ENCODE measurements at places on chromosomes 11 and 22.

DNA sequence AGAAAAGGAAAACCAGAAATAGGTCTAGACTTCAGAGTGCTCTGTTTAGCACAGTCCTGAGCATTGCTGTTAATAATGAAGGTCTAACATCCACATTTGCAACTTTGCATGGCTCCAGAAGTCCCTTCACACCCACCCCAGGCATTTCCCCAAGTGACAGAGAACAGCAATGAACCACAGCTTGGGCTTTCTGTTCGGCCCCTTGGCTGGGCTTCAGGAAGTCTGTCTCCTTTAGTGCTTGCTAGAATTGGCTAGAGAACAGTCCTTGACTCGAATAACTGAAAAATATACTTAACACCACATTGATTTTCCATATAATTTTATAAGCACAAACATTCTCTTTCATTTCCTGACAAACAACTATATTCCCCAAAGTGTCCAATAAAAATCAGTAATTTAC is 29.3 kb upstream of the TENM4 start:
- DNase-seq, result no peak

- DNase-seq, result peak; percentile 40
Observed at GRCh38 chr11:129322941-129323340, 52.7 kb upstream of the BARX2 start.

DNA sequence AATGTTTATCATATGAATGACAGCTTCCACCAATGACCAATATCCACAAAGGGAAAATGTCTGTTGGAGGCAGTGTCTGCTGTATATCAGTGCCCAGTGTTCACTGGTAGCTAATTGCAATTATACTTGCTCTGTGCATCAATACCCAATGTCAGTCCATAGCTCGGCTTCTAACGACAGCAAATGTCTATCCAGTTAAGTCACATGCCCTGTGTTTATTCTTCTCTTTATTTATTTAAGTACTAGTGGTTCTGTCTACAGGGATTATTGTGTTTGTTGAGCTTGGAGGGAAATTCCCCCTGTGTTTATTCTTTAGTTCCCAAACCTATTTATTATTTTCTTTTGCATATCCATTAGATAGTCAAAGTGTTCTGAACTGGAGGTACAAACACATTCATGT is 18.6 kb downstream of the TSKU start:
- no peak for DNase-seq

DNA sequence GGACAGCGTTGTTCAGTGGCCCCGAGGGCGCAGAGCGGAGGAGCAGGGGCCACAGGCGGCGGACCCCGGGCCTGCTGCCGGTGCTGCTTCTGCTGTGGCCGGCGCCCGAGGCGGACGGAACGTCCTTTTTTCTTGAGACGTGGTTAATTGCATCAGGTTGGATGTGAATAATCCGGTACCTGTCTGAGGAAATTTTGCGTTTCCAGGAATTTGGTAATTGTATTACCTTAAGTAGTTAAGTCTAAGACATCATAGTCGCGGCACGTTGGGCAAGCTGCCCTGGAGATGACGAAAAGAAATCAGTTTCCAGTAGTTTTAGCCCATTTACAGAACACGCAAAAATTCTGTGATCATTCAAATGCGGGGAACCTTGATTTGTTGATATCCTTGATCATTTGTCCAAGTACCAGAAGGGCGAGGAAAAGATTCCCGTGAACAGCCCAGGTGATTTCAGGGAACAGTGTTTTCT is 789 bp downstream of the SPECC1L start:
- DNase-seq, result no peak

DNA sequence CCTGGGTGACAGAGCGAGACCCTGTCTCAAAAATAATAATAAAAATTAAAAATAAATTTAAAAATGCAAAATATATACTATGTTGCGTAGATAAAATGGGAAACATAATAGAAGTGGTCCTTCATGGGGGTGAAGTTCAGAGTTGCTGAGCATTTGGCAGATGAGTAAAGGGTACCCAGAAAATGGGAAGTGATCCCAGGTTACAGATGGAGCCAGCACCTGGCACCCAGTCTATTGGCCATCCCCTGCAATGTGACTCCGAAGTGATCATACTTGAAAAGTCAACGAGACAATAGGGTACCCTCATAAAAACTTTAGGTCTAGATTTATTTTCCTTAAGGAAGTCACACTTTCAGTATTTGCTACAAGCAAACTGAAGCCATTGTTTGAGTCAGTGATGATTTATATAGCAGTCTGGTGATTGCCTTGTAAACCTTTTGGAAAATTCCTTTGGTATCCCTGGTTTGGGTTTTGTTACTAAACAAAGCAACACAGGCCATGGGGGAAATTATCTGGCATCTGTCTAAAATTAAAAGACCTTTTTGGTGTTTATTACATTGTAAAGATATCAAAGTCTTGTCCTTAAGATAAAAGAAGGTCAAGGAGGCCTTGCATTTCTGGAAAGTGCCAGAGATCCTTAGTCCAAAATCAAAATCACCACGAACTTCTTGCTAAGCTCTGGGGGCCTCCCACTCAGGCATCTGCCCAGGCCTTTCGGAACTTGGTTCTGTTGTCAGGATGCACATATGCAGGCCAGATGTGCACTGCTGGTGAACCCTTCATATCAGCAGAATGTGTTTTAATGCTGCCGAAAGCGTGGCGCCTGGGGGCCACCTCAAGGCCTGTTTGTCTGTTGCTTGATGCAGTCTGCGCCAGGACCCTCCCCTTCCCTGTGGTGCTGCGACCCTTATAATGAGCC is 4.3 kb downstream of the SMARCB1 start:
- DNase-seq, result no peak

GRCh38 chr11:86108191-86108590 is 39.3 kb upstream of the PICALM start:
- DNase-seq, result no peak

DNA sequence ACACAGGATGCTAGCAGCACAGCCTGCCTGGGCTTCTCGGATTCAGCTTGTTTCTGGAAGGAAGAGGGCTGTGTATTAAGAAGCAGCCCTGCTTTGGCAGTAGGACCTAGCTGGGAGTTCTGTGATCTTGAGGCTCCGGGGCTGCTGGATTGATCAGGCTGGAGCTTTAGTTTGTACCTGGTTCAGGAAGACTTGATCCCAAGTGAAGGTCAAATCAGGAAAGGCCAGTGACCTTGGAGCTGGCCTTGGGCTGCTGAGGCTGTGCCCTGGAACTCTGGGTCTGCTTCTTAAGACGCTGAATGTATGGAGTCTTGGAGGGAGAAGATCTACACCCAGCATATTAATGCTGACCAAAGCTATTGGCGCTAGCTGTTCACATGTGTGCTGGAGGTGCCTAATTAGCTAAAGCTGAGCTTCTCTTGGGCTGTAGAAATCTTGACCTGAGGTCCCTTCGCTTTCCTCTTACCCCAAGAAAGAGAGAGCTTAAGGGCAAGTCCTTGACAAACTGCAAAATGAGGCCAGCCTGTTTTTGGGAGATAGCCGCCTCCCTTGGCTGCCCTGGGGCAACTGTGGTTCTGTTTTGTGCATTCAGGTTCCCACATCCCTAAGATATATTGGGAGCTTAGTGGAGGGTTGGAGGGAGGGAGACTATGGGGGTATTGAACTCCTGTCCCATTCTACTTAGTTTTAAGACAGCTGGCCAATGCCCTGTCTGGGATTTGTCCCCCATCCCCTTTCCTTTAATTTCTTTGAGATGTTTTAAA is 135.9 kb downstream of the DBX1 start:
- no peak for DNase-seq
